ENCODE measurements at places on chromosomes 3 and 15.

- DNase-seq = no peak
Observed at GRCh38 chr15:75891895-75892294, 11.8 kb upstream of the FBXO22 start.

GRCh38 chr15:51263116-51263515 is 75.3 kb downstream of the CYP19A1 start:
- DNase-seq = no peak

DNA sequence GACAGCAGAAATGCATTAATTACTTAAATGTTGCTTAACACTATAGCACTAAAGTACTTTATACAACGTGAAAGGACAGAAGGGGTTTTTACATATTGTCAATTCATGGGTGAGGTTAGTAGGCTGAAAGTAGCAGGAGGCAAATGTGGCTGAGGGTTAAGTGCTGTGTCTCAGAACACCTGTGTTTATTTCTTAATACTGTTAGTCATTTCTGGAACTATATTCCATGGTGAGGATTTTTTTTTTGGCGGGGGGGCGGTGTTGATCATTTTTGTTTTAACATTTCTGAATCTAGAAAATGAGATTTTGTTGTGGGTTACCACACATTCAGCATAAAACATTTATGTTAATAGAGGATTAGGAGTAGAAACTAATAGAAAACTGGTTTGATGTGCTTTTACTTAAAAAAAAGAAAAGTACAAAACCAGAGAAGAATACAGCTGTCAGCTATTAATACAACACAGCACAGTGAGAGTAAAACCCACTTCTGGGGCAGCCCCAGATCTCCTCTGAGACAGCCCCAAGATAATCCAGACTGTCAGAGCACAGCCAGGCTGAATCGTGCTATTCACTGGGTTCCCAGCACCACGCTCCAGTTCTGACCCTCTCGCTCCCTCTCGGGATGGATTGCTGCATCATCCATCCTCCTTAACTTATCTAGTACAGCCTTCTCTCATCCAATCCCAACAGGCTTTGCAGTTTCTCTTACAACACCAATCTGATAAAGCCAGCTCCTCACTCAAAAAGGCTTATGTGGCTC is 307.7 kb downstream of the TUSC7 start:
- DNase-seq = no peak

DNA sequence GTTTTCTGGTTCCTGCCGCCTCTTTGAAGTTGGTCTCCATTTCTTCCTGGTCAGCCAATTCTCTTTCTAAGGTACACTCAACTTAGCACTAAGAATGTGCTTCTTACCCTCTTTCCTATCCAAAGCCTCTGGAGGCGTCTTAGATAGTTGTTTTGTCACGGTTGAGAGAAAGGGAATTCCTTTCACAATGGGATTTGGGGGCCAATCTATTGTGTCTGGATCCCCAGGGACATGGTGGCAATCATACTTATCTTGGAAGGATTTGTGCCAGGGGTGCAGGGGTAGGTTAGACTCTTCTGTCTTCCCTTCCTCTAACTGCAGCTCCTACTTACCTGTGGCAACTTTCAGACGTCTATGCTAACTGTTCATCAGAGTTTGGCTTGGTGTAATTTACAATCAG is 287.1 kb downstream of the SOX2 start:
- DNase-seq = no peak

GRCh38 chr3:104734627-104735026 is 632.1 kb upstream of the ALCAM start:
- no peak for DNase-seq

- DNase-seq = no peak
Observed at GRCh38 chr15:72554471-72555425, 80.6 kb downstream of the ARIH1 start.

DNA sequence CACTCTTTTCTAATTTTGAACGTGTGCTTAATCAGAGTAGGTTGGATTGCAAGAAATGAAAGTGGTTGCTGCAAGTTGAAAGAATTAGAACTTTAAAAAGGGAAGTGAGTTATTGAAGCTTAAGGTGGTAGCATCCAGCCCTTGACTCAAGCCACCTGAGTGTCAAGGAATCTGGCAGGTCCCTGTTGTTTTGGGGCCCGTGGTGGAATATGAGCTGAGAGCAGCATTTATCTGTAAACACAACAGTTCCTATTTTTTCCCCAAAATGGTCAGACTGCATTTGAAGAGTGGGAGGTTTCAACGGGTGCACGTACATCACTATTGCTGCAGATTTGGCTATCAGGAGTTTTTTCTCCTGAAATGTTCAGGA is 1.7 kb downstream of the ITPR1 start:
- no peak for DNase-seq

DNA sequence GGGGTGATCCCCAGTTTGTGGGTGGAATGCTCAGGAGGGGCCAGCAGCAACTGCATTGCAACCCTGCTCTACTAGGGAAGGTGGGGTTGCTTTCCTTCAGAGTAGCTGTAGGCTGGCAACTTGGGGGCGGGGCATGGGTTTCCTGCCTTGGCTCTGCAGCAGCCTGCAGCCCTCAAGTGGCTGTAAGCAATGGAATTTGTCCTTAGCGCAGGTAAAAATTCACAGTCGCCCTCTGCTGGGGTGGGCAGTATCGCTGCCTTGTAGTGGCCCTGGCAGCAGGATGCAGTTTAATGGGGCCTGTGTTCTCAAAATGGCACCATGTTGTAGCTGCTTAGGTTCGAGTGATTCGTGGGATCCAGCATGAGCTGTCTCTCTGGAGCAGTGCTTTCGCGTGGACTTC is 29.8 kb downstream of the STT3B start:
- peak; percentile 29 for DNase-seq

GRCh38 chr3:72310419-72311380 is 525.8 kb upstream of the PROK2 start:
- DNase-seq = no peak

DNA sequence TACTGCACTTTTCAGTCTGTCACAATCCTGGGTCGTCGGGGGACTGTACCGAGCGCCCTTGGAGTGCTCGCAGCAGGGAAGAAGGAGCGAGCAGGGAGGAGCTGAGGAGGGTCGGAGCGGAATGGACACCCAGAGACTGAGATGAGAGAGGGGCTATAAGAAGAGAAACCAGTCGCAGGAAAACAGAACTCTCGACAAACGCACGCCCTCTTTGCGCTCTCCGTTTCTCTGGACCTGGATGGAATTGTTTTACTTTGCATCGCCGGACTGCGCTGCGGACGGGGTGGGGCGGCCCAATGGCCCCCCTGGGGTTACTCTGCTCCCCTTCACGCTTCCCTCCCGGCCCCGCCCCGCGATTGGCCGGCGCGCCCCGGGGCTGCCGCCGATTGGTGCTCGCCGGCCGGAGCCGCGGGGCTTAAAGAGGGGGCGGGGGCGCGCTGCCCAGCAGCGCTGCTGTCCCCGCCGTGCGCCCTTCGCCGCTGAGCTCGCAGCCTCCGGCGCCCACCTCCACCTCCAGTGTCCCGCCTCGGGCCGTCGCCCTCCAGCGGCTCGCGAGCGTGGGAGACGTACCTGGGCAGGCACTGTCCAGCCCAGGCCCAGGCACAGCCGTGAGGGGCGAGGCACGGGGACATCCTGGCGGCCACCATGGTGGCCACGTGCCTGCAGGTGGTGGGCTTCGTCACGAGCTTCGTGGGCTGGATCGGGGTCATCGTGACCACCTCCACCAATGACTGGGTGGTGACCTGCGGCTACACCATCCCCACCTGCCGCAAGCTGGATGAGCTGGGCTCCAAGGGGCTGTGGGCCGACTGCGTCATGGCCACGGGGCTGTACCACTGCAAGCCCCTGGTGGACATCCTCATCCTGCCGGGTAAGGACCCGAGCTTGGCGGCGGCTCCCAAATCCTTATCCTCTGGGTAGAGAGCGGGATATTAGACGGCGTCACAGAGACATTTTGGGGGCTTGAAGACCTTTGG is at the start of gene CLDN11:
TSS of gene CLDN11 (plus strand) at position 447 of the 977 bp plus-strand sequence. CDS start at position 646, 199 bp downstream.
- no peak for DNase-seq

DNA sequence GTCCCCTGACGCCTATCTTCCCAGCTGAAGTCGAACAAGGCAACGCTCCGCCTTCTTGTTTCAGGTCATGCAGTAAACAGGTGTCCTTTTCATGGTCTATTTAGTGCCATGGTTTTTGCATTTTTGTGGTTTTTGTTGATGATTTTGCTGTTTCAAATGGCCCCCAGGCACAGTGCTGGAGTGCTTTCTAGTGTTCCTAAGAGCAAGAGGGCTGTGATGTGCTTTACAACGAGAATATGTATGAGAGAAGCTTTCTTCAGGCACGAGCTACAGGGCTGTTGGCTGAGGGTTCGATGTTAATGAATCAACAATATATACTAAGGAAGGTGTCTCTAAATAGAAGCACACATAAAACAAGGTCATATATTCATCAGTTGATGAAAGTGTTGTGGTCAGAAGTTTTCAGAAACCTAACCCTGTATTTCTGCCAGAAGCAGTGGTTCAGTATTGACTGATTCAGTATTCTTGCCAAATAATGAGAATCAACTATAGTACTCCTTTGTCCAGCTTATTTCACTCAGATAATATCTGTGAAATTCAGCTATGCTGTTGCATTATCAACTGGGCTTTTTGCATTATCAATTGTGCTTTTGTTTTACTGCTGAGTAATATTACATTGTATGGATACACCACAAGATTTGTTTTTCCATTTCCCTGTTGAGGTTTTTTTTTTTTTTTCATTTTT is 18.5 kb downstream of the LIMD1 start:
- DNase-seq = no peak

GRCh38 chr15:78726870-78727551 is 84.3 kb downstream of the ADAMTS7 start:
- no peak for DNase-seq

- DNase-seq = no peak
Observed at GRCh38 chr3:189937302-189938127, 183.2 kb downstream of the P3H2 start.

DNA sequence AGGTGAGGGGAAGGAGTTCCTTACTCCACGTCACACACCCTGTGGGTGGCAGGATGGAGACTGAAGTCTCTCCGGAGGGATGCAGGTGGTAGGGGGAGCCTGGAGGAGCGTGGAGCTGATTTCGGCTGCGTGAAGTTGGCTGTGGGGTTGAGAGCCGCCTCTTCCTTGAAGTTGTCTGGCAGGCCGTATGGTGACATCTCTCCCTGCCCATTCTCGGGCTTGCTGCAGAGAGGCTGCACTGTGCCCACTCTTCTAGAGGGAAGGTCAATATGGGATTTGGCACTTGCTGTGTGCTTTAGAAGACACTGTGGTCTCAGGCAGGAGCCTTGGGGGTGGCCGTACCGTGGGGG is 13.4 kb upstream of the FBLN2 start:
- no peak for DNase-seq

- DNase-seq = no peak
Observed at GRCh38 chr3:126528419-126528799, 4.5 kb downstream of the CHST13 start.

DNA sequence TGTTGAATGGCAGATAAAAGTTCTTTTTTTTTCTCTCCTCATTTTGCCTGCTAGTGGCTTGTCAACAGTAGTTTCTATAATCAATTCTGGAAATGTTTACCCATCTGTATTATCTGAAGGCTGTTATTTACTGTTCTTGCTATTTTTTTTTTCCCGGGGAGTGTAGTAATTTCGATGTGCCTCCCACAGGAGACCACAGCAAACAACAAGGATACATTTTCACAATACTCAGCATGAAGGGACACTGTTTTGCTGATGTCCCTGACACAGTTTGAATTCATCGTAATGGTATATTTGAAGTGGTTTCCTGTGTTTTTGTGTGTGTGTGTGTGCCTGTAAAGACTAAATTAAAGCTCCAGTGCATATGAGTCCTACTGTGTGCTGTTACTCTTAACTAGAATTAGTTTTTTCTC is 92.1 kb upstream of the ICE2 start:
- DNase-seq = no peak

GRCh38 chr3:36381311-36381956 is 1.1 kb downstream of the STAC start:
- DNase-seq = no peak

GRCh38 chr15:99496302-99496629 is 69.5 kb upstream of the MEF2A start:
- no peak for DNase-seq

- no peak for DNase-seq
Observed at GRCh38 chr3:141486496-141486745, 406 bp upstream of the RASA2 start.

- DNase-seq = no peak
Observed at GRCh38 chr3:85589145-85589544, 630.4 kb downstream of the CADM2 start.

DNA sequence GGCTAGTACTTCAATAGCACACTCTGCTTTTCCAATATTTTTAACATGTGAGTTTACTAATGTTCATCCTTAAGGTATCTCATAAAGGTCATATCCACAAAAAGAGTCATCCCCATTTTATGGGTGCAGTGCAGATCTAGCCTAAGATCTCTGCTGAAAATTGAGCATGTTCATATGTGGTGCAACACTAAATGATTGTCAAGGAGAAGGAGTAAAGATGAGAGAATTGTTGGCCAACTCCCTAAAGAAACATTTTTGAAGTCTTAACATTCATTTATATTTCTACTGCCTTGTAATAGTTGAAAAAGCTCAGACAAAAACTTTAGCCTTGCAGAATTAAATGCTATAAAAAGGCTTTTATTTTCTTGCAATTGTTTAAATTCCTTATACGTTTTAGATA is 1159.6 kb downstream of the TBL1XR1 start:
- no peak for DNase-seq

DNA sequence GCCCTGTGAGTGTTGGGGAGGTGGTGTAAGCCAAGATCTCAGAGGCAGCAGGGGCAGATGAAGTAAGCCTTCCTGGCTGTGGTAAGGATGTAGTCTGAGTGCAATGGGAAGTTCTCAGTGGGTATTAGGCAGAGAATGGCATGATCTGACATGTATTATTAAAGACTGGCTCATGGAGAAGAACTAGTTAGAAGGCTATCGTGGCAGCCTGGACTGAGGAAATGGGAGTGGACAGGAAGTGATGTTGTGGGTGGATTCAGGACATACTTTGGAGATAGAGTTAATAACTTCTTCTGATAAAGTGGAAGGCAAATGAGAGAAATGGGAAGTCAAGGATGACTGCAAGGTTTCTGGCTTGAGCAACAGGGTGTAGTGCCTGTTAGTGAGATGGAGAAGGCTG is 250.9 kb upstream of the CFAP20DC start:
- peak; percentile 37 for DNase-seq

- no peak for DNase-seq
Observed at GRCh38 chr15:66778314-66778665, 76.3 kb downstream of the SMAD6 start.

DNA sequence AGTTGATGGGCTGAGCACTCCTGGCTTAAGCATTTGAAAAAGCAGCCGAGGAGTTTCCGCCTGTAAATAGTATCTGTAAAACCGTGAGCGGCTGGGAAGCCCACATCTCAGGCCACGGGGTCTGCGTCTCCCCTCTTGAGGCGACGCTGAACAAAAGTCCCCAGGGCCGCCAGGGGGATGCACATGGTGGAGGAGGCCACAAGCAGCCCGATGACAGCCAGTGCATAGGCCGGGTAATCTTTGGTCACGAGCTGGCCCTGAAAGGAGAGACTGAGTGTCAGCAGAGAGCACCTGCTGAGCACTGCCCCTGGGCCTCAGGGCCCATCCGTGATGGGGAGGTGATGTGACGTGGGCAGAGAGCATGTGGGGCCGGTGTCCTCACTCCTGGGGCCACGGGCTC is 37.5 kb downstream of the SLC6A20 start:
- no peak for DNase-seq

- no peak for DNase-seq
Observed at GRCh38 chr3:95965704-95966336, 848.6 kb upstream of the EPHA6 start.

All from CD4-positive, alpha-beta T cell (primary cell).